ENCODE measurements at places on chromosomes 1 and 21. TPM values are rescaled to one million over a fixed set of nuclear protein-coding genes. Genes with fewer than 3 reads are reported as not detected.

The CYP4X1 gene
- polyA plus RNA-seq: 1.1 TPM

DNA sequence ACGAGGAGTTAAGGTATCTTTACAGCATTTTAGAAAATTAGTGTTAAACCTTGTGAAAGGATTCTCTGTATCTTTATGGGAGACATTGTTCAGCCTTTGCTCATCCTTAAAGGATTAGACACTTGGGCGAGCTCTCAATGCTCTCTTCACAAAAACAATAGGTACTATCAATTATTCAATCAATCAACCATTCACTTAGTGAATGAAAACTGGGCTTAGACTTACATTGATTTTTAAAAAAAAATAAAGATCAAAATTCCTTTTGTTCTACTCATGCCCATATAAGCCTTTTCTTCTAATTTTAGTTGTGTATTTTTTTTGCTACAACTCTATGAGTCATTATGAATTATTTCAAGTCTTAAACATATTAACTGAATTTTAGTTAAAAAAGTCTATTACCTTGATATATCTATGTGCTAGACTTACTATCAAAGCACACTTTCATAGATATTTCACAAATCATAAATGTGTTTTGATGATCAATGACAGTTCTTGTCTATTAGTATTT is 181.2 kb downstream of the DPYD start:
- no peak for DNase-seq

GRCh38 chr1:71706029-71706671 is 576.2 kb downstream of the NEGR1 start:
- peak; percentile 4 for DNase-seq

- no peak for DNase-seq
Measured at GRCh38 chr1:167671727-167672511, 41.9 kb downstream of the RCSD1 start.

All from hepatocyte (in vitro differentiated cells).